ENCODE measurements at places on chromosomes 11 and 22.

GRCh38 chr11:123532131-123532530 lies 102.1 kb downstream of the GRAMD1B start:
- DNase-seq: peak; percentile 33

- no peak for DNase-seq
These were observed 28.8 kb downstream of the TOM1 start for GRCh38 chr22:35328472-35328885.

- no peak for DNase-seq
These were observed 712.0 kb downstream of the TBC1D22A start for GRCh38 chr22:47474464-47474863.

DNA sequence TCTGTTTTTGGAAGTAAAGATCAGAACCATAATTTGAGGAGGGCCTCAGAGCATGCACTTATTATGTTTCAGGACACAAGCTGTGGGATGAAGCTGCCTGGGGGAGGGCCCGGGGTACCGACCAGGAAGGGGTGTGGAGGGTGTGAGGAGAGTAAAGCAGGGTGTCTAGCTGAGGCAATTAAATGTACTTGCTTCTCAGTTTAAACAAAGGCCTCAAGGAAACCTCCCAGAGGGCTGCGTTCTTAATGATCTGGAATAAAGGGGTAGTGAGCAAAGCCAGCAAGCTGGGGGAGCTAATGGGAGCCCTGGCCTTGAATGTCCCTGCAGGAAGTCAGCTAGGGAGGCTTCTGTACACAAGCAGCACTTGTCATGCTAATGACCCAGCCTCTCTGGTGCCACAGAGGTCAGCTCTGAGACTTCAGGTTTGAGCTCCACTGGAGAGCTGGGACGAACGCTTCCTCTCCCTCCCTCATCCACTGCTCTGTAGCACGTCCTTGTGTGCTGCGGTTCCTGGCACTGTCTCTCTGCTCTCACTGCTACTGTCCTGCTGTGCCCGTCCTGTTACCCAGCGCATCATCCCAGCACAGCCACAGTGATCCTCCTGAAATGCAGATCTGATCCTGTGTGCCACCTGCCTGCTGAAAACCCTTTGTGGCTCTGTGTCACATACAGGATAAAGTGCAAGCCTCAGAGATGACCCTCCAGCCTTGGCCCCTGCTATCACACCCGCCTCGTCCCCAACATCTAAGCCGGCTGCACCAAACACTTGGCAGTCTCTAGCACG lies 159.7 kb downstream of the DBX1 start:
- no peak for DNase-seq

DNA sequence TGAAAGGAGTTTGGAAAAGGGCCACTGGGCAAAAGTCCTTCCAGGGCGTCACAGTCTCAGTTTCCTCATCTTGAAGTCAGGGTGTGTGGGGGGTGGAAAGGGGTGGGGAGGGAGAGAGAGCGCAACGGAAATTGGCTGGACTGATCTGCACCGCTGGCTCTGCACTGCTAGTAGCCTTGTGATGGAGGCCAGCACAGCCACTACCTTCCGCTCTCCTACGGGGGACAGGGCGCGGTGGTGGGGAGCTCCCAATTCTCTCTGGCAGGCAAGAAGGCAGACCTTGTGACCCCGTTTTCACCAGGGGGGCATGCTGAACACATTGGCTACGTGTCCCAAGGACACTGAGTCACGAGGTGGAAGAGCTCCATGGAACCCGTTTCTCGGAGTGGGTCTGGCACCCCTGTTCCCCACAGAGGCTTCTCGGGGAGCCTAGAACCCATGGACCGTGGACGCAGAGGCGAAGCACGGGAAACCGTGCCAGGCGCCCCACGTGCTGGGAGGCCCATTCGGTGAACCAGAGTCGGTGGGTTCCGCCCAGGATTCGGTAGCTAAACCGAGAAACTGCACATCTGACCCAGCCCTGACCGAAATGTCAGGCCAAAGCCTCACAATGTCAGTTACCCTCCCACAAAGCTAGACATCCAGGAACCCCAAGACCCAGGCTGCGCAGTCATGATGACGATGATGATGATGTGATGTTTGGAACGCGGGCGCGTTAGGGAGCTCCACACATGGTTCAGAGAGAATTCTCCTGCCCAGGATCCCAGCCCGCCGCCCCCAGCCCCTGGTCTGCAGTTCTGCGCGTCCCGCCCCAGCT lies 28.3 kb upstream of the WNT11 start:
- DNase-seq: no peak

DNA sequence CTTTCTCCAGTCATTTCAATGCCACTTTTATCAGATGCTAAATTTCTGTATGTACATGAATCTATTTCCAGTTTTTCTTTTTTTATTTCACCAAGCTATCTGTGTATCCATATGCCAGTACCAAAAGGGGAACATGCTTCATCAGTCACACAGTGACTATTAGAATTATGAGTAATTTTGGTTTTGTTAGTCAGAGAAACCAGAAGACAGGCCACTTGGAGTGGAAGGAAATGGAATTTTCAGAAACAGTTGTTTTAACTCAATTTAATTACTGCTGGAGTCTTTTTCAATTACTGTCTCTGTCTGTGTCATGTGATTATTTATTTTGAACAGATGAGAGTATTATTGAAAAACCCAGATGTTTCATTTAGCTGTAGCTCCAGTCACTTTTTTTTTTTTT lies 84.6 kb upstream of the ANO3 start:
- DNase-seq: no peak

GRCh38 chr11:36684840-36685801 lies 87.1 kb upstream of the RAG2 start:
- DNase-seq: no peak

DNA sequence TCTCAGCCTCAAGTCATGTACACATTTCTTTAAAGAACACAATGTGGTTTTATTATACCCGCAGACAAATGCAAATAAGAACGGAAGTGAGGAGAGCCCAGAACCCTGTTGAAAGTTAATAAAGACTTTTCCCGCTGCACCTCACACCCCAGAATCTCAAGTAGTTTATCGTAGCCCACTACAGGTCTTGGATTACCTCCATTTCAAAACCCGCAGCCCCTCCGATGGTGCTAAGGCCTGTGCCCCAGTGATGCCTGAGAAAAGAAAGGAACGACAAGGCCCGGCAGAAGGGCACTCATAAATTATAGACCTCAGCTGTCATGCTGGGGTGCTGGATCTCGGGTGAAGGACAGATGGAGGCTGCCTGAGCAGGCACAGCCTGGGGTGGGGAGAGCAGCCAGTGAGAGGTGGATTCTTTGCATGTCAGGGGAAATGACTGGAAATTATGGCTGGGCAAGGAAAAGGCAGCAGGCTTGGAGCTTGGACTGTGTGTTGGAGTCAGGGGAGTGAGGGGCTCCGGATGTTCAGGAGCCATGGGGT lies 354.1 kb downstream of the NTM start:
- DNase-seq: no peak

DNA sequence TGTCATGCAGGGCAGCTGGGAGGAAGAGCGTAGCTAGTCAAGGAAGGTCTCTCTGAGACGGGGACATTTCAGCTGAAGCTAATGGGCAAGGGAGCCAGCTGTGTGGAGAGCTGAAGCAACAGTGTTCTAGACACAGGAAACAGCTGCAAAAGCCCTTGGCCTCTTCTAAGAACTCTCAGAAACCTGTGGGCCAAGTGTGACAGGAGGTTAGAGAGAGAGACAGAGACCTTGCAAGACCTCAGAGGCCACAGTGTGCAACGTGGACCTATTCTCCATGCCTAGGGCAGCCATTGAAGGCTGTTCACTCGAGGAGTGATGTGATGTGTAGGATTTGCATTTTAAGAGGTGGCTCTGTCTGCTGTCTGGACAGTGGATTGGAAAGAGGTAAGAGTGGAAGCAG lies 48.7 kb upstream of the TNRC6B start:
- no peak for DNase-seq

DNA sequence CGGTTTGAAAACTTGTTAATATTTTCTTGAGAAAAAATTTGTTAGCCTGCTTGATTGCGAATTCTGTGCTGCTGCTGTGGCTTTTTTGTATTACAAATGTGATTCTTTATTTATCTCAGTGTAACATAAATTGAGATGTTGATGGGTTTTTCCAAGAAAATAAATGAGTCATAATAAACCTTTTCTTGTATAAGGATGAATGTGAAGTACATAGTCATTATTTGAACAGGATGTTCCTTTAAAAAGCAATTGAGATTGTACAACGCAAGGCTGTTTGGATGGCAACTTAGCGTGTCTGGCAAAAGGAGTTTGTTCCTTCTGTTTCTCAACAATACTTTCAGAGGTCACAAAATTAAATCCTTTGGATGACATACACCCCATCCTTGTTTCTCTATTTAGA lies 24.6 kb upstream of the CARD18 start:
- no peak for DNase-seq

- peak; percentile 78 for DNase-seq
These were observed 53.1 kb downstream of the CNTF start for GRCh38 chr11:58675334-58676155.

- no peak for DNase-seq
These were observed 492.1 kb upstream of the CADM1 start for GRCh38 chr11:115996125-115996807.

- DNase-seq: no peak
These were observed 16.0 kb downstream of the RRP8 start for GRCh38 chr11:6587360-6587953.

- DNase-seq: no peak
These were observed 5.1 kb downstream of the TSPAN18 start for GRCh38 chr11:44731685-44732430.

DNA sequence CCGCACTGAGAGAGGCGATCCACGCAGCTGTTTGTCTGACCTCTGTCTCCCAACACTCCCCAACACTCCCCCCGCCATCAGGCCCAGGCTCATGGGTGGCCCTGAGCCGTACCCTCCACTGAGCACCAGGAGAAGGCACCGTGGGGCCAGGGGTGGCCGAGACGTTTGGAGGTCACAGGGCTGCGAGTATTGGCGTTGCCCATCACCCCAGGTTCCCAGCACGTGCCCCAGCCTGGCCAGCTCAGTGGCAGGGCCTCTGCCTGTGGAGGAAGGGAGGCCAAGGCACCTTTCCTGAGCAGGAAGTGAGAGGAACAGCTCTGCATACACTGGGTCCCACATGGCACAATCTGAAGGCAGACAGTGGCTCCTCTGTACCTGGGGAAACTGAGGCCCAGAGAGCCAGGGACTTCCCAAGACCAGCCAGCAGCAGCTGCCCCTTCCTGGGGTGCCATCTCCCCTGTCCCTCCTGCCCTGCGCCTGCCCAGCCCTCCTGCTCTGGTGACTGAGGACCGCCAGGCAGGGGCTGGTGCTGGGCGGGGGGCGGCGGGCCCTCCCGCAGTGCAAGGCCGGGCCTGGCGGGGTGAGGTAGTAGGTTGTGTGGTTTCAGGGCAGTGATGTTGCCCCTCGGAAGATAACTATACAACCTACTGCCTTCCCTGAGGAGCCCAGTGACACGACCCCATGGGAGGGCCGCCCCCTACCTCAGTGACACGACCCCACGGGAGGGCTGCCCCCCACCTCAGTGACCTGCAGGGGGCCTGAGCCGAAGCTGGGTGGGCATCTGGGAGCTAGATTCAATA lies 37.0 kb upstream of the PPARA start:
- DNase-seq: no peak

GRCh38 chr11:85922367-85922766 lies 67.2 kb downstream of the CCDC83 start:
- DNase-seq: no peak

GRCh38 chr22:48279461-48279756 lies 1517.0 kb downstream of the TBC1D22A start:
- DNase-seq: no peak

- peak; percentile 88 for DNase-seq
These were observed at the start of gene BARX2 for GRCh38 chr11:129375751-129376657. Gene BARX2 (plus strand): TSS chr11:129375848. CDS start chr11:129376036, 188 bp downstream.

- DNase-seq: no peak
These were observed 7.6 kb downstream of the ARVCF start for GRCh38 chr22:20009018-20009491.

- DNase-seq: no peak
These were observed 42.5 kb upstream of the CHKA start for GRCh38 chr11:68163691-68164090.

DNA sequence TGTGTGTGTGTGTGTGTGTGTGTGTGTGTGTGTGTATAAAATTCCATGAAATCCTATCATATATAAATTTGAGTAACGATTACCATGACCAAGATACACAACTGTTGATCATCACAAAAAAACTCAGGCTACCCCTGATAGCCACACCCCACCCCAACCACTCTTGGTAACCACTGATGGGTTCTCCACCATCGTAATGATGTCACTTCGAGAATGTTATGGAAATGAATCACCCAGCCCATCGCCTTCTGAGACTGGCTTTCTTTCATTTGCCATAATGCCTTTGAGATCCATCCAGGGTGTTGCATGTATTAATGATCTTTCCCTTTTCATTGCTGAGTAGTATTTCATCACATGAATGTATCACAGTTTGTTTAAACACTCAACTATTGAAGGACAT lies 496.0 kb downstream of the MIAT start:
- no peak for DNase-seq

GRCh38 chr22:44196731-44197131 lies 16.0 kb downstream of the PARVG start:
- peak; percentile 23 for DNase-seq

DNA sequence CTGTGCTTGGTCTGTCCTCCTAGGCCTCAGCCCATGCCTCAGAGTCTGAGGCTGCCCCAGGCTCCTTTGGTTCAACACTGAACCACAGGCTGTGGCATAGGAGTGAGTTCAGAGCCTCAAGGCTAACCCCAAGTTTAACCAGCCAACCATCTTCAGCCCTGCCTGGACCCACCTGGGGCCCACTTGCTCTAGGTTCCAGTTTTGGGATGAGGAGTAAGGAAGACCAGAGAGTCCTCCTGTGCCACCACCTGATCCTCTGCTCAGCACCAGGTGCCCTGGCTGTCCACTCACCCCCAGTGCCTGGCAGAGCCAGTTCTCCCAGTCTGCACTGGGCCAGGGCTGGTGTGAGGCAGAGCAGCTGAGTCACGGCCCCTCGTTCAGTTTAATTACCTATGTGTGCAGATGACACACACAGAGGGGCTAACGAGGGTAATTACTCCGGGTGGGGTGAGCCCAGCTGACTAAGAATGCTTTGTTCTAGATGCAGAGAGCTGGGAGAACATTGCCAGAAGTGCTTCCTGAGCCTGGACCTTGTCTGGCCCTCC lies 12.0 kb upstream of the TMPRSS13 start:
- DNase-seq: no peak

GRCh38 chr11:60848714-60849151 lies 6.8 kb downstream of the CCDC86 start:
- no peak for DNase-seq

Data from Caco-2 (cell line).